ENCODE measurements at places on chromosomes 3 and 15. TPM values are rescaled to one million over a fixed set of nuclear protein-coding genes. Genes with fewer than 3 reads are reported as not detected.

GRCh38 chr15:66771351-66771650 lies 69.3 kb downstream of the SMAD6 start:
- H3K27ac ChIP-seq, result peak overlapping the region; percentile 87
- H3K36me3 ChIP-seq, result no peaks in the 10 kb centered on the region
- H3K4me1 ChIP-seq, result peaks cover 19% of the 10 kb centered on the region

- peak overlapping the region; percentile 61 for H3K4me3 ChIP-seq
- no peaks in the 10 kb centered on the region for H3K27me3 ChIP-seq
- no peaks in the 10 kb centered on the region for H3K4me1 ChIP-seq
- peak overlapping the region; percentile 87 for H3K27ac ChIP-seq
- DNase-seq, result peak; percentile 37
Measured at GRCh38 chr3:192916371-192917027, 1.2 kb downstream of the MB21D2 start.

Gene TLR9
- 0.27 TPM for total RNA-seq

Gene CNTN4
- total RNA-seq, result 19.1 TPM

- DNase-seq, result no peak
- no peaks in the 10 kb centered on the region for H3K4me1 ChIP-seq
- H3K4me3 ChIP-seq, result no peak overlapping the region
- H3K27ac ChIP-seq, result no peak overlapping the region
- H3K36me3 ChIP-seq, result no peaks in the 10 kb centered on the region
Measured at GRCh38 chr3:189368384-189368783, 196.6 kb downstream of the TPRG1 start.

Gene MASP1
- 11.1 TPM for total RNA-seq

- no peak overlapping the region for H3K4me3 ChIP-seq
- H3K36me3 ChIP-seq, result no peaks in the 10 kb centered on the region
- H3K27me3 ChIP-seq, result no peaks in the 10 kb centered on the region
- H3K27ac ChIP-seq, result no peak overlapping the region
- no peak for DNase-seq
- no peaks in the 10 kb centered on the region for H3K4me1 ChIP-seq
Measured at GRCh38 chr3:54888873-54889272, 39.0 kb downstream of the LRTM1 start.

Gene GCSAM
- 0.16 TPM for total RNA-seq
